Daoy (cell line): ENCODE measurements at places on chromosomes 6 and 20. TPM values are rescaled to one million over a fixed set of nuclear protein-coding genes. Genes with fewer than 3 reads are reported as not detected.
A peak's percentile ranks its signal among the peaks of the same experiment; 100 is the strongest.

- no peak for DNase-seq
Measured at GRCh38 chr6:73182021-73182607, 43.2 kb downstream of the KHDC1L start.

DNA sequence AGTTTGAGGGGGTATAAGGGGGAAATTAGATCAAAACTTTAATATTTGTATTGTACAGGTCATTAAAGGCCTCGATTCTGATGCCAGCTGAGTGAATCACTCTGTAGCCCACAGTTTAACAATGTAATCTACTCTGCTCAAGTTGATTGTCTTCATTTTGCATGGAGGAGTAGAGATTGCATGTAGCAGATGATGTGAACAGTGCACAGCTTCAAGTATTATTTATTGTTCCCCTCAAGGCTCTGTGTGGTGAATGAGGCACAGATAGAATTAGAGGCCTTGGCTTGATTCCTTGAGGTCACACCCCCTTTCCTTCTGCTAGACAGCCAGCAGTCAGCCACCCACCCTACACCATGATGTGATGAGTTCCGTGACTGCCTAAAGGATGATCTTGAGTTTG, 38.1 kb downstream of the TXLNB start:
- DNase-seq = no peak

The ANGPT4 gene
- total RNA-seq = under 0.01 and 0.03 TPM in 2 replicates

DNA sequence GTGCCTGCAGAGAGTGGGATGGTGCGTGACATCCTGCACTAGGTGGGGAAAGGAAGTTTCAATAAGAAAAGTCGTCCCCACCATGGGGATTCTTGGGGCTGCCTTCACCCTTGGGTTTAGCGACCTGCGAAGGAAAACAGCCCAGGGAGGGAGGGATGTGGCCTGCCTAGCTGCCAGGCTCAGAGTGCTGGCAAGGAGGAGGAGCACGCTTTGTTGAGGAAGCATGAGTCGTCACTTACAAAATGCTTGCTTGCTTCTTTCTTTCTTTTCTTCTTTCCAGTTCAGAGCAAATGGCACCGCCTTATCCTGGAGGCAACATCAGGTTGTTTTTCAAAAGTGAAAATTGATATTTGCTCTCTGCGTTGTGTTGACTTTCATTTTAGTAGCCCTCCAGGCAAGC, 123.2 kb downstream of the TFAP2C start:
- peak; percentile 39 for DNase-seq

DNA sequence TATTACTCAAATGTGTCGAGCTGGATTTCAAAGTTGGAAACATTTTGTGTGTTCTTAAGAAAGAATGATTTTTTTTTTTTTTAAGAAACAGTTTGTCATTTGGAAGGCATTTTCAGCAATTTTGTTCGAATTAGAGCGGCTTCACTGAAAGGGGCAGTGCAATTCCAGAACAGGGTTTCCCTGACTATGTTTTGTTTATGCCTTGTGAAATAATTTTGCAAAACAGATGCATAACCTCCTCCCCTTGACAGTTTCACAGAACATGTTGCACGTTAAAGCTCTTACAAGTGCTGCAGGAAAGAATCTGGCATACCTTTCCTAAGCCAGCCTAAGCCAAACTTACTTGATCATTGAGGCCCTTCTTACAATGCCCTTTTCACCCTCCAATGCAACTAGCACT, 216.0 kb upstream of the SSTR4 start:
- no peak for DNase-seq

DNA sequence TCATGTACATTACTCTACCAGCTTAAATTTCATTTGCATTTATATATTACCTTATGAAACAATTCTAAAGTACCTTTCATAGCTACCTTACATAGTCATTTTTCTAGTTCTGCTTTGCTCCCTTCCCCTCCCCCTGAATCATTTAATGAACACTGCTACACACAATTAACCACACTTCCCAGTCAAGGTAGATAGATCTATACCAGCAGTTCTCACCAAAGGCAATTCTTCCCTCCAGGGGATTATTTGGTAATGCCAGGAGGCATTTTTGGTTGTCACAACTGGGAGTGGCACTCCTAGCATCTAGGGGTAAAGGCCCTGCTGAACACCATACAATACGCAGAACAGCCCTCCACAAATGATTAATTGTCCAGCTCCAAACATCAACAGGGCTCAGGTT, 143.9 kb upstream of the SHLD1 start:
- no peak for DNase-seq

The GNAS-AS1 gene
- 1.3 and 3.1 TPM in 2 replicates for total RNA-seq

GRCh38 chr6:108559884-108560462, 744 bp upstream of the FOXO3 start:
- DNase-seq = peak; percentile 84

GRCh38 chr6:38389875-38390274, 249.9 kb downstream of the BTBD9 start:
- no peak for DNase-seq

DNA sequence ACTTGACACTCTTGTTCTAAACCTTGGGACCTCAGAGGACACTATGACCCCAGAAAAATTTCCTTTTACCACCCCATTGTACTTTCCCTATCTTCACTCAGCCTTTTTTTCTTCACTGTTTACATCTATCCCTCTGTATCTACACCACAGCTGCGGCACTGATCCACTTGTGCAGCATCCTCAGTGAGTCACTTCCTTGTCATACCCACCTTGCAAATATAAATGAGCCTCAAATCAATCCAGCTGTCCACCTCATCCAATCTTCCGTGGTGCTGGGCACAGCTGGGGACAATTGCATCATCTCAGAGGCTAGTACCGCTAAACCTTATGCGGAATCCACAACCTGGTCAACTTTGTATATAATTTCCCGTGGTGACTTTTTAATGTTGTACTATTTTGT, 710.5 kb downstream of the QKI start:
- peak; percentile 39 for DNase-seq

The HLA-B gene
- total RNA-seq = 415 and 797 TPM in 2 replicates

DNA sequence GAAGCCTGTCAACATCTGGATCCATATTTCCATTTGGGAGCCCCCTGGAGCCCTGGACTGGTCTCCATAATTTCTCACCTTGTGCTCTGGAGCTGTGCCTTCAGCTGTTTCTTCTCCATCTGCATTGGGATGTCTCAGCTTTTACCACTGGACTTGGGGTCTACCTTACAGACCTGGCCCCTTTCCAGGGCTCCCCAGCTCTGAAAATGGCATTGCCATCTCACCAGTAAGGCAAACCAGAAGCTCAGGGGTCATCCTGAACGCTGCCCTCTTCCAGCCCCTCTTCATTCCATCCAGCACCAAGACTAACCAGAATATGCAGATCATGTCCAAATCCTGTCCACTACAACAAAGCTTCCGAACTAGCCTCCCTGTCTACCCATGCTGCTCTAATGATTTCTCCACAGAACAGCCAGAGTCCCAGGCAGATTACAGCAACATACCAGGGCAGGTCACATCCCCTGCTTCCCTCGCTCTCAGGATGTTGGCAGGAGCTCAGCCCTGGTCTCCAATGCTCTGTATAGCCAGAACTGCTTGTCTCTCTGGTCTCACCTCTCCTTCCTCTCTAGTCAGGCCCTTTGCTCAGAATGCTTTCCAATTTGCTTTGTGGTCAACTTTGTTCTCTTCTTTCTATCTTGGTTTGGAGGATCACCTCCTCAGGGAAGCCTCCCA, 17.7 kb upstream of the NNAT start:
- no peak for DNase-seq

DNA sequence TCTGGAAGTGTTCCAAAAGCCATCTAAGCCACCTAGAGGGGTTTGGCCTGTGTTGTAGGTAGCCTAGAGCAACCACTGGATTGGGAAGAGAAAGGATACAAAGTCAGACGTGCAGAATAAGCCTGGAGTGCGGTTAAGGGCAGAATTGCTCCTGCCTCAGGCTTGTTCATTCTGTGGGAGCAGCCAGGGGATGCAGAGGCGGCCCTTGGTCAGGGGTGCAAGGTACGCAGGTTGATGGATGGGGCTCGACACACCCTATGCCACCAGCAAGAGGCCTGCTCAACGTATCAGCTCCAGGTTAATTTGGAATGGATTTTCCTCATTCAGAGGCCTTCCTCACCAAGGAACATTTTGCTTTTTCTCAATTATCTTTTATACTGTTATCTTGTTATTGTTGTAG, 129.8 kb downstream of the SLC23A2 start:
- no peak for DNase-seq

- no peak for DNase-seq
Measured at GRCh38 chr6:14711704-14712379, 534.0 kb upstream of the JARID2 start.

The GHRH gene
- not detected in 2 replicates for total RNA-seq

DNA sequence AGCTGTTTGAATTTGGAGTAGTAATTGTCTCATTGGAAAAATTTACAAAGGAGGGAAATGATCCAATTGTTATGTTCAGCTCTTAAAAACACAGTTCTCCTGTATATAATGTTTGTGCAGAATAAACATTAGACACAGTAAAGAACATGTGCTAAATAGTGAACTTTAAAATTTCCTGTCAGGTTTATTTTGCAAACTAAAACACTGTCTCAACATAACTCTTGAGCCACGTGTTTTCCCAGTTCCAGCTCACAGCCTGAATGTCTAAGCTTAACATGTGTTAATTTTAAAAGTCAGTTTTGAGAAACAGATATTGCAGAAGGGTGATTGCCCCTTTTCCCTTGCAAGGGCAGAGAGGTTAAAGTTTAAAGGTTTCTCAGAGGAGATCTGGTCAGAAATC, 20.6 kb downstream of the EPHA7 start:
- DNase-seq = no peak

The EHMT2 gene
- total RNA-seq = 72.8 and 80.6 TPM in 2 replicates

The ALDH8A1 gene
- not detected in 2 replicates for total RNA-seq

- DNase-seq = no peak
Measured at GRCh38 chr6:69789578-69789977, 7.2 kb downstream of the LMBRD1 start.

The SLC26A8 gene
- total RNA-seq = not detected in 2 replicates

The SOX4 gene
- 21.6 and 24.6 TPM in 2 replicates for total RNA-seq

The PRPH2 gene
- total RNA-seq = not detected in 2 replicates

DNA sequence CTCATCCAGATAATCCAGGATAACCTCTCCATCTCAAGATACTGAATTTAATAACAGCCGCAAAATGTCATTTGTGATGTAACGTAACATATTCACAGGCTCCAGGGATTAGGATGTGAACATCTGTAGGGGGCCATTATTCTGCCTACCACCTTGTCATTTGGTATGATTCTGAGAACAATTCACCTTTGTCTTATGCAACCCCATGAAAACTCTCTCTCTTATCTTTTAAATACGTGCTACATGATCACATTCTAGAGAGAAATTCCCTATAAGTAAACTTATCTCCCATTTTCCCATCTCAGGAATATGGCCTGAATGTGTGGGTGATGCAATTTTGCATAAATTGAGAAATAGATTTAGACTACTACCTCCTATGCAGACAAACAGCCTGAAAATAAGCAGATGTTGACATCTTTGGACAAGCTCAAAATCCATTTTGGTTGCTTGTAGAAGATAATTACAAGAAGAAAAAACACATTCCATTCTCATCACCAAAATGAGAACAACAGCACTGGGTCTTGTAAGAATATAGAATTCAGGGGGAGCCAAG, 255.4 kb upstream of the STXBP5 start:
- DNase-seq = no peak

DNA sequence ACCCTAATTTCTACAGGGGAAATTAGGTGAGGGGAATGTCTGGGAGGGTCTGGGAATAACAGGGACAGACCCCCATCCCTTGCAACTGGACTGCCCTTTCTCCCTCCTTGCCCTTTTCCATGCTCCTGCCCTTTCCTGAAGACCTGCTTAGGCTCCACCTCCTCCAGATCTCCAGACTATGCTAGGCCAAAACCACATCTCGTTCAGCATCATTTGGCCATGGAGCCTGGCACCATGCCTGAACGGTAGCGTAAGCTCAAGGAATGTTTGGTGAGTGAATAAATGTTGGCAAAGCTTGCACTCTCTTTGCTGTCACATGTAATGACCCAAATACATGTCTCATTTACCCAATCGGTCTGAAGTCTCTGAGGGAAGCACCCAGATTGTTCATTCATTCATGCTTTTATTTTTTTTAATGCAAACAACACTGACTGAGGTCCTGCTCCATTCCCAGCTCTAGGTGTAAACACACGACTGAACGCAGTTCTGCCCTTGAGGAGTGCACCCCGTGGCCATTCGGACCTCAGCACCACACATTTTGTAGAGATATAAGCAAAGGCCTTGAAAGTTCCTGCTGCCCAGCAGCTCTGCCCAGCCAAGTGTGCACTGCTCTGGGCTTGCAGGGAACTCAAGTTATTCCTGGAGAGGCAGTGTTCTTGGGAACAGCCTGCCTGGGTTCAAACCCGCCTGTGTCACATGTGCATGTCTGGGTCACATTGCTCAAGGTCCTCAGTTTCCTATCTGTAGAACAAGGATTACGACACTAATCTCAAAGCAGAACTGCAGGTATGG, 1.1 kb upstream of the GRM4 start:
- peak; percentile 63 for DNase-seq

GRCh38 chr6:37503309-37503965, 3.7 kb upstream of the CCDC167 start:
- no peak for DNase-seq

DNA sequence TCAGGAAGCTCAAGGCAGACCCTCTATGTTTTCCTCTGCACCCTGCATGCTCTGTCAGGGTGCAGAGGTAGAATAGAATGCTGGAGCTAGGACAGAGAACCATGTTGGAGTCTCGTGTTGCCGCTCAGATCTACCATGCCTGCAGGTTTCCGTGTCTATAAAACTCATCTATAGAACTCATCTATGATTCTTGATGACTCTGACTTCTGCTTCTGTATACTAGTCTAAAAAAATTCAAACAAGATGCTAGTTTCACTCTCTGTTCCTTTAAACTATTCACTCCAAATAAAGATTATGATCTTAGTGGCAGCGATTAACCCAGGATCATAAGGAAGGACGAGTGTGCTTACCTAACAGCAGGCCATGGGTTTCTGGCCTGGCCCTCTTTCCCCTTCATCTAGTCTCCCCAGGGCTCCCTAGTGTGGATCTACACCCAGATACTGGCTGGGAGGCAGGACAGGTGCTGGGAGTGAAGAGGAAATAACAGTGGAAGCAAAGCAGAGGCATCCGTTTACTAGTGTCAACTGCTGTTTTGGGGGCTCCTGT, 162.7 kb upstream of the SUPT3H start:
- no peak for DNase-seq

- no peak for DNase-seq
Measured at GRCh38 chr20:38079353-38079752, 45.8 kb downstream of the RPRD1B start.

DNA sequence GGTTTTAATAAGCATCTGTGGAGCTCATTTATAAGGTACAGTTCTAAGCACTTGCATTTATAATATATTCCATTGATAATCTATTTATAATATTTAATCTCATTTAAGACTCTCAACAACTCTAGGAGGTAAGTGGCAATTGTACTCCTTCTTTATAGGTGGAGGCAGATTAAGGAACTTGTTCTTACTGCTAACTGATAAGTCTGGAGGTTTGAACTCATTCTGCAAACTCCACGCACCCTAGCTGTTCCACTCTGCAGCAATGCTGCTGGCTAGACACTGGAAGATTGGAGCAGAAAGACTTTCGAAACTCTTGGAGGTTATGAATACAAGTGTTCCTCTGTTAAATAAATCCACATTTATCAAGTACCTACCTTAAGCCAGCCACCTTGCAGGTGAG, 793 bp upstream of the HDAC2 start:
- no peak for DNase-seq

- no peak for DNase-seq
Measured at GRCh38 chr6:20417819-20418218, 16.1 kb downstream of the E2F3 start.

The ENPP5 gene
- 1.3 and 2.5 TPM in 2 replicates for total RNA-seq
